ENCODE measurements at places on chromosomes 7 and 10.
A peak's percentile ranks its signal among the peaks of the same experiment; 100 is the strongest.

DNA sequence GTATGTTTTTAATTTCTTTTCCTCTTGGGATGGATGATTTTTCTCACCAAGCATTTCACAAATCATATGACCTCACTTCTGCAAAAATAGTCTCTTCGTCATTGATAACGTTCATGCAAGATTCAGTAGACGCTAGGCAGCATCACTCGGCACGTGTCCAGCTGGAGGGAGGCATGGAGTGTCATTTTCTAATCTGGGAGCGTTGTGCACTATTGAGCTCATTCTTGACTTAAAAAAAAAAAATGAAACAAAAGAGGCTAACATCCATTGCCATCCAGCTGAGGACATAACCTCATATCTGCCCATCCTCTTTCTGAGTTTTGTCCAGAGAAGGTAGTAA, 56.2 kb downstream of the COL17A1 start:
- DNase-seq = no peak

- DNase-seq = no peak
Observed at GRCh38 chr7:45192621-45193041, 35.0 kb downstream of the RAMP3 start.

- no peak for DNase-seq
Observed at GRCh38 chr10:58352956-58353610, 18.3 kb downstream of the UBE2D1 start.

- DNase-seq = no peak
Observed at GRCh38 chr7:25311346-25311745, 83.1 kb upstream of the NPVF start.

- no peak for DNase-seq
Observed at GRCh38 chr7:101367676-101368075, 5.0 kb downstream of the COL26A1 start.

GRCh38 chr7:37212051-37212450, 236.6 kb downstream of the ELMO1 start:
- no peak for DNase-seq

GRCh38 chr7:94449151-94449725, 54.5 kb downstream of the COL1A2 start:
- no peak for DNase-seq

- DNase-seq = peak; percentile 17
Observed at GRCh38 chr10:103605359-103606096, 112.0 kb downstream of the NEURL1 start.

DNA sequence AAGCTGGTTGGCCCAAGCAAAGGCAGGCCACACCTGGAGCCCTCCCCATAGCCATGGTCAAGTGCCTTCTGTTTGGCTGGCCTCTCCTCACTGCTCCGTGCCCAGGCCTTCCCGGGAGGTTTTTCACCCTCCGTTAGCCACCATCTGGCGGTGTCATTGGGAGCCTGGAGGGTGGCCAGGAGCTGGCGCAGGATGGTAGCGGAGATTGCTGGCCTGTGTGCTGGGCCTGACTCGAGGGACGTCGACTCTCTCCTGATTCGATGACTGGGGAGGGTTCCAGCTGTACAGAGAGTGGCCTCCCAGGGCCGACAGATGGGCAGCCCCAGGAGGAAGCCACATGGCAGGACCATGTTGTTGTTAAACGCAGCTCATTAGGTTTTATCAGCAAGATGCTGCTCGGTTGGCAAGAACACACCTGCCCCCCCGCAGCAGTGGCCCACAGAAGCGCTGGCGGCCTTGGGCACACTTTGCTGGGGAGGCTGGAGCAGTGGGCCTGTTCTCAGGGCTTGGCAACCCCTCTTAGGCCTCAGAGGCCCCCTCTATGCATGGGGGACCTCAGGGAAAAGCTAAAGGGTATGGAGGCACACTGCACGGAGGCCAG, 64.0 kb upstream of the CACUL1 start:
- no peak for DNase-seq

DNA sequence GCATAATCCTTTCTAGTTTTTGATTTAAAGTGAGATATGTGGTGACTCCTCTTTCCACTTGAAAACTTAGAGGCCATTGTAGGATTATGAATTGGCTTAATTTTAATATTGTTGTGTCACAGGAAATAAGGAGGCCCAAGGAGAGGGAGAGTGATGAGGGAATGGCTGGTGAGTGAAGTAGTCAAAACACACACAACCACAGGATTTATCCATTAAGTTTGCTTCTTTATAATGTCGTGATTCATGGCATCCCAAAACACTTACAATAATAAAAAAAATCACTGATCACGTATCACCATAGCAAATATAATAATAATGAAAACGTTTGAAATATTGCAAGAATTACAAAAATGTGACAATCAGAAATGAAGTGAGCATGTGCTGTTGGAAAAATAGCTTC, 1215.5 kb upstream of the LRRTM3 start:
- DNase-seq = no peak

DNA sequence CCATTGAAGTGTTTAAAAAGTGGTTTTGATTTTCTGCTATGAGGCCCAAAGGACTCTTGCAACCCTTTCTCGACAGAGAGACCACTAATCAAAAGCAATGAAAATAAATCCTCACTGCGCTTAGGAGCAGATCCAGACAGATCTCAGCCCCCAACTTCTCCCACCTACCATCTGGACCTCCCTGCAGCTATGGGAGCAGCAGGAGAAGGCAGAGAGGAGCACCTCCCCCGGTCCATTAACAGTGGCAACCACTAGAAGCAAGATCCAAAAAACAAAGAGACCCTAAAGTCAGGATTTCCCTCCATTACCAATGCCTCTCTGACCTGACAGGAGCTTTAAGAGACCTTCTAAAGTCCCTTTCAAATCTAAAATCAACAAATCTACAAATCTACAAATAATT, 99.0 kb upstream of the LSM8 start:
- DNase-seq = no peak

DNA sequence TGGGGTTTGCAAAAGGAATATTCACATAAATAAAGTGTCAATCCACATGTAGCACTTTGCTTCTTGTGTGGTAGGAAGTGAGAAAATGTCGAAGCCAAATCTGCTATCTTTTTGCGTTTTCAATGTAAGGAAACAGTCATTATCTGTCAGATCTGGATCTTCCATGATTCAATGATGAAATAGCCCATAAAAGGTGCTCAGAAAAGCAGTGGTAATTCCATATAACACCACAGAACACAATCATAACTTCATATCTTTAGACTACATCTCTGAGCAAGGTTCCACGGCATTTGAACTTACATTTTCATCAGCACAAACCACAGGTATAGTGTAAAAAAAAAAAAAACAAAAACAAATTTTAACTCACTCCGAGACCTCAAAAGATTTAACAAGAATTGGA, 39.9 kb upstream of the EGR2 start:
- no peak for DNase-seq

DNA sequence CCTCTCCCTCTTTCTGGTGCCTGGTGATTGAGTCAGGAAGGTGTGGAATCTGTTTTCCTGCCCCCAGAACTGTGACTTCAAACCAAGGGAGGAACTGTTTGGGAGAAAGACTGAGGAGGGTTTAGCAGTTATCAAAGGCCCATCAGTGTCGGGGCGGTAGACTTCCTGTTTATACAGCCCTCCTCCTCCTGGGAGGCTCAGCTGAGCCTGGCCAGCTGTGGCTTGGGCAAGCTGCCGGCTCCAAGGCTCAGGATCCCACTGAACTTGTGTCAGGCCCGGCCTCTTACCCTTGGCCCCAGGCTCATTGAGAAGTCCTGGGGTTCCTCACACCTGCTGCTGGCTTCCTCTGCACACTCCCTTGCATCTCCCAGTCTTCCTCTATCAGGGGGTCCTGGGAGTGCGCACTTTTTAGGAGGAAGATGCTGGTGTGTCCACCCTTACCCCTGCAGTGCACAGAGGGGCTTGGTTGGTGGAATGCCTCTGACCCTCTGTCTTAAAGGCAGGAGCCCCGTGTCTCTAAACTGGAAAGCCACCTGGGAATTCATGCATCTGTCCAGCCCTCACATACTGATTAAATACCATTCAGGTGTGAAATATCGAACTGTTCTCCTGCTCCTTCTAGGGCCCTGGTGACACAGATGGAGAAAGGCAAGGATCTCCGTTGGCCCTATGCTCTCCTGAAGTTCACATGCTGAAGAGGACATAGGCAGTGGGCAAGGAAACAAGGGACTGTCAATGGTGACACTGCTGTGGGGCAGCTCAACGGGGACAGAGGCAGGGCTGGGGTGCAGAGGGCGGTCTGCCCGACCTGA, 32.4 kb downstream of the CXCL12 start:
- no peak for DNase-seq

DNA sequence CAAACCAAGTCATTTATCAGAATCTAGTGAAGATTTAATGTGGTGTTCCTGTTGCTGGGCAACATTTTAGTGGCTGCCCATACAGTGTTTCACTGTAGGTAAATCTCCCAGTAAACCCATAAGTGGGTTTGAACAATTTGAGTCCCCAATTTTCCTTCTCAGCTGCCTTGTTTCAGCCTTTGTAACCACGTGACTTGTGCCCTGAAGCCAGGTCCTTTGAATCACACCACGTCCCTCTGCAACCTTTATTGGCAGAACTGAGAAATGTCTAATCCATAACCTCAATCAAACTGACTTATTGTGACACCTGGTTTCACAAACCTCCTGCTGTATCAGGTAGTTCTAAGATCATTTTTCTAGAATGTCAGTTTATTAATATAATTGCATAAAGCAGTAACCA, 30.1 kb downstream of the SND1 start:
- no peak for DNase-seq

DNA sequence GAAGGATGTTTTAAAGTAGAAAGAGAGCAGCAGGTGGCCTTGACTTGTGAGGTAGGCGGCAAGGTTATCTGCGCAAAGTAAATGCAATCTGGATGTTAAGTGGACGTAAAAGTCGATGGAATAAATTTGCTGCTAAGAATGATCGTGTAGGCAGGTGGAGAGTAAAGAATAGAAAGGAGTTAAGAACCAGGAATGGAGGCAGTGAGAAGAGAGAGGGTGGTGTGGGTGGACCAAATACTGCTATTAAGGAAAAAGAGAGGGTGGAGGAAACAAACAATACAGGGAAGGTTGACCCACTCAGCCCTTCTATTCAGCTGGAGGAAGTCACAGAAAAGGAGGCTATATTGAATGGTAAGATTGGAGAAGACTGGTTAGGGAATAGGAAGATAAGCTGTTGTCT, 1.9 kb upstream of the CUL1 start:
- no peak for DNase-seq

DNA sequence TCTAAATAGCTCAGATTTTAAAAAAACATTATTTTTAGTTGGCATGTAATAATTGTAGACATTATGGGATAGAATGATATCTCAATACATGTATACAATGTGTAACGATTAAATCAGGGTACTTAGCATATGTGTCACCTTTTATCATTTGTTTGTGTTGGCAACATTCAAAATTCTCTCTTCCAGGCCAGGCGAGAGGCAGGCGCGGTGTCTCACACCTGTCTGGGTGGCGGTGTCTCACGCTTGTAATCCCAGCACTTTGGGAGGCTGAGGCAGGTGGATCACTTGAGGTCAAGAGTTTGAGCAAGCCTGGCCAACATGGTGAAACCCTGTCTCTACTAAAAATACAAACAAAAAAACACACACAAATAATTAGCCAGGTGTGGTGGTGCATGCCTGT, 151.7 kb downstream of the RTKN2 start:
- no peak for DNase-seq

DNA sequence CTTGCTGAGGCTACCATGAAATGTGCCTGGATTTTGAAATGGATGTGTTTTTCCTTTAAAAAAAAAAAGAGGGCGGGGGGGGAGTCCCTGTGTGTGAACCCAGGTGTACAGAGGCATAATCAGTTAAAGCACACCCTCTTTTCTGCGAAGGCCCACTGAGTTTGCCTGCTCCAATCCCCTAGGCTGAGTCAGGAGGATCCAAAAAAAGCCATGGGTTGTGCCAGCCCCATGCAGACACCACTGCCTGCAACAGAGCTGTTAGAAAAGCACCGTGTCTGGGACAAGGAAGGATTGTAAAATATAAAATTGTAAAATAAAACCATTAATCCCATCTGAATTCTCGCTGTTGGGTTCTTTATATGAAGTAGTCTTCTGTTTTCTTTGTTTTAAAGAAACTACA, 217.9 kb downstream of the ADAM12 start:
- no peak for DNase-seq

- no peak for DNase-seq
Observed at GRCh38 chr7:81298951-81299666, 380.3 kb upstream of the SEMA3C start.

DNA sequence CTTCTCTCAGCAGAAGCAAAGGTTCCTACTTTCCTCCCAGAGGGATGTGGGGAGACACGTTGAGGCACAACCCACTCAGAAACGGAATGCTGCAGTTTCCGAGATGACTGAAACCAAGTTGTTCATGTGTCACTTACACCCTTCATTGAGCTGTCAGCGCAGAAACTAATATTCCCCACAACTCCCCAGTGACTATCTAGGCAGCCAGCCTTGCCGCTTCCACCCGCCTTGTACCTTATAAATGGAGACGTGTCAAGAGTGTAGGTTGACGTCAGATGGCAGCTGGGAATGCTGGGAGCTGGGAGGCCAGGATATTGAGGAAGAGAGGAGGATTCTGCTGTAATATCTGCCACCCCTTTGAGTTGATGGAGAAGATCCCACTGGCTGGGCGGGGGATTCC, 15.1 kb downstream of the GPR26 start:
- no peak for DNase-seq

DNA sequence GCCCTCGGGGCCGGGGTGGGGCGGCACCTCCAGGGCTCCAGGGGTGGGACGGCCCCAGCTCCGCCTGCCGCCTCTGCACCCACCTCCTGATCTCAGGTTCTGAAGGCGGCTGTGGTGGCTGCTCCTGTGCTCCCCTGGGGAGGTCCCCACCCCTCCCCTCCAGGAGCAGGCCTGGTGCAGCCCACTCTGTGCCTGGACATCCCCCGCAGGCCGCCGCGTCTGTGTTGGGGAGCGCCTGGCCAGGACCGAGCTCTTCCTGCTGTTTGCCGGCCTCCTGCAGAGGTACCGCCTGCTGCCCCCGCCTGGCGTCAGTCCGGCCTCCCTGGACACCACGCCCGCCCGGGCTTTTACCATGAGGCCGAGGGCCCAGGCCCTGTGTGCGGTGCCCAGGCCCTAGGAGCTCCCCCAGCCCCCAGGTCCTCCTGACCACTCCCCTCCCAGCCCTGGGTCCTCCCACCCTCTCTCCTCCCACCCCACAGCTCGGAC, 5.5 kb downstream of the CYP2W1 start:
- no peak for DNase-seq

DNA sequence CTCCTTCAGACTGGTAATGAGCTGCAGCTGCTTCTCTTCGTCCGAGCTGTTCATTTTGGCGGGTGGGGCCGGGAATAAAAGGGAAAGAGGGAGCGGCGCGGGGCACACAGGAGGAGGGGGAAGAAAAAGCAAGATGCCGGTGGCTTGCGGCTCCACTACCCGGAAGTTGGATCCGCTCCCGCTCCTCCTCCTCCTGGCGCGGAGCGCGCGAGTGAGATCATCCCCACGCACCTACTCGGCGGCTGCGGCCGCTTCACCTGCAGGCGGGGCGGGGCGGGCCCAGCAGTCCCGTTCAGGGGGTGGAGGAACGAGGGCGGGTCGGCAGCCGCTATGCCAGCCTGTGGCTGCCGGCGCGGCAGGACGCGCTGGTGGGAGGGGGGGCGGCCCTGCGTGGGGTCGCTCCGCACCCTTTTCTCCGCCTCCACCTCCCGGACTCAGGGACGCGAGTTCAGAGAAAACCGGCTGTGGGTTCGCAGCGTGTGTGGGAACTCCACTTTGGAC, at the start of gene SHTN1:
Gene SHTN1 (minus strand): TSS at position 162 of the 501 bp plus-strand sequence. CDS start 108 bp downstream, at position 54.
- no peak for DNase-seq
